ENCODE measurements at places on chromosomes 11 and 22. TPM values are rescaled to one million over a fixed set of nuclear protein-coding genes. Genes with fewer than 3 reads are reported as not detected.

RIMBP3C gene
- 0.14 TPM for total RNA-seq

BIK gene
- not detected for total RNA-seq

NADSYN1 gene
- total RNA-seq: 68.0 TPM

CCDC81 gene
- 2.0 TPM for total RNA-seq

HORMAD2 gene
- not detected for total RNA-seq

CRYBA4 gene
- total RNA-seq: not detected

OR52I2 gene
- total RNA-seq: not detected

DNA sequence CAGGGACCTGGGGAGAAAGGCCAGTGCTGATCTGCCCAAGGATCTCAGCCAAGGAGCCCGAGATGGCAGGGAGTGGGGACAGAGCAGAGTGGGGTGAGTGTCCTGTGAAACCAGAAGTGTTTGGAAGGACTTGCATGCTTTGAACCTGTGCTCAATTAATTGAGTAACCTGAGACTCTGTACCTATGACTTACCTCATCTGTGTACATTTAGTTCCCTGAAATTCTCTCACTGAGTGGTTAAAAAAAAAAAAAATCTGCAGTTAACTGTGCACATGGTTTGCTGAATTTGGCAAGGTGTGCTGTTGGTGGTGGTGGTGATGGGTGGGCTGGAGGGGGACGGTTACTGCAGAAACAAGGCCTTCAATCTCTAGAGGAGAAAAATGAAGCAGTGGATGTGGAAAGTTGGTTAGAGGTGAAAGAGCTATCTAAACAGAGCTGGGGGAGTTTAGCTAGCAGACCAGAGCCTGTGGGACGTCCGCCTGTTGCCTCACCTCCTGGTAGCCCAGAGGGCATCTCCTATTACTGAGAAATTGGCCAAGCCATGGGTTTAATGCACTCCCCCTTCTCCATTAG is 8.3 kb upstream of the SORL1-AS1 start:
- DNase-seq: no peak

GRCh38 chr11:16352707-16353106 is 3.6 kb downstream of the SOX6 start:
- DNase-seq: no peak

DNA sequence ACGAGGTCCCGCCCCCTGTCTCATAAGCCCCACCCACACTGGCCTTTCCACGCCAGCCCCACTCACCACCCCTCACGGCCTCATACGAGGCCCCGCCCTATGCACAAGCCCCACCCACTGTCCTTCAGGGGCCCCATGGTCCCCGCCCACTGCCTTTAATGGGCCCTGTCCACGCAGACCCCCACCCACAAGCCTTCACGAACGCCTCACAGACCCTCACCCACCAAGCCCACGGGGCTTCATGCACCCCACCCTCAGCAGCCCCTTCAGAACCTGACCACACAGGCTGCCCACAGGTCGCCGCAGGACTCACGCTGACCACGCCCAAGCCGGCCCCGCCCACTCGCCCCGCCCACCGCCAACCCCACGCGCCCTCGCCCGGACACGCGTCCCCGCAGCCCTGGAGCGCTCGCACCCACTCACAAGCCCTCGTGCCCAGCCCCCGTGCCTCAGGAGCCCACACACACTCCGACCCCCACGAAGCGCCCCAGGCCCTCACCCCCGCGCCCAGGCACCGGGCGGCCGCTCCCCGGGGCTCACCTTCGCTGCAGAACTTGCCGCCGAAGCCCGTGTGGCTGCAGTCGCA is 10.5 kb downstream of the NRXN2 start:
- DNase-seq: no peak

DNA sequence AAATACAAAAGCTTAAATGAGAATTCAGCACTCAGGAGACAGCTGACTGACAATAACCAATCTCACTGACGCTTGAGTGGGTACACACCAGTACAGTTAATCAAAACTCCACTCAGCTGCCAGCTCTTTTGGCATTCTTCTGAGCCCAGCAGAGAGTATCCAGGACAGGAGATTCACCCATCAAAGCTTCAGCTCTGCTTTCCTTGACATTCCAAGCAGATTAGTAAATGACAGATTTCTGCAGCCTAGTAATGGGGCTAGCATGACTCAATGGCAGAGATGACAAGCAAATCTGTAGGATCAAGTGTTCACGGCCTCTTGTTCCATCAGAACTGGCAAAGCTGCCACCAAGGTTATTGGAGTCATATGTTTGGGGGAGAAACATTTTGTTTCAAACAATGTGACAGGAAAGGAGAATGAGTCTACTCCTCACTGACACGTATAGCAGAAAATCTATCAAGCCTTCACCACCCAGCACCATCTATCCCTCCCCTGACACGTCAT is 420.0 kb downstream of the DYNC2H1 start:
- DNase-seq: no peak

DNA sequence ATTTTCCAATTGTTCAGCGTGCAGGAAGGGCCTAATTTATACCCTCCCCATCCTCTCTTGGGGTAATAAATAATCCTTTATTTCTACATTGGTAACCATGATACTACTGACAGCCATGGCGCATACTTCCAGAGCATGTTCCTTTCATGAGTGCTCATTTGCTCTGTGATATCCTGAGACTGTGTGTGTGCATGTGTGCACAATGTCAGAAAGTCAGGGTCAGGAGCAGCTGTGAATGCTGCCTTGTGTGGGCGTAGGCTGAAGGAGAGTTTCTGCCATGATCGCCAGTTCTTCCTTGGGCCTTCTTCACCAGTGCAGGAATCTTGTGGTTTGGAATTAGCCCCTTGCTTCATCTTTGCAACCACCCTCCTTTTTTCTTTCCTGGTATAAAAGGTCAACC is 10.2 kb downstream of the TUBA8 start:
- no peak for DNase-seq

DNA sequence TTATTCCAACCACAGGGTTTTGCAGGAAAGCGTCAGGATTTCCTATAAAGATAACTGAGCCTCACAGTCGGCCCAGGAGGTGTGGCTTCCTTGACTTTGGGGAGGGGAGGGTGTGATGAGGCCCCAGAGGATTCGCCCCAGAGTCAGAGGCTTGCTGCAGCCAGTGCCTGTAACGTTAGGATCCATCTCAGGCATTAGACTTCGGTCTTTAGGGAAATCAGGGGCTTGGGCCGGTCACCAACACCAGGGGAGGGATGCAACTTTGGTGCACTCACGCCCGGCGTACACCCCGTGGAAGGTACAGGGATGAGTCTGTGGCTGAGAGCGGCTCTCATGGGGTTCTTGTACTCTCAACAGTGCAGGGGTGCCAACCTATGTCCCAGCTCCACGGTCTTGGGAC is 5.7 kb upstream of the ANO1 start:
- no peak for DNase-seq

- DNase-seq: no peak
Observed at GRCh38 chr11:1964348-1964747, 17.2 kb downstream of the MRPL23 start.

- DNase-seq: no peak
Observed at GRCh38 chr11:83317757-83318690, 31.9 kb upstream of the CCDC90B start.

DNA sequence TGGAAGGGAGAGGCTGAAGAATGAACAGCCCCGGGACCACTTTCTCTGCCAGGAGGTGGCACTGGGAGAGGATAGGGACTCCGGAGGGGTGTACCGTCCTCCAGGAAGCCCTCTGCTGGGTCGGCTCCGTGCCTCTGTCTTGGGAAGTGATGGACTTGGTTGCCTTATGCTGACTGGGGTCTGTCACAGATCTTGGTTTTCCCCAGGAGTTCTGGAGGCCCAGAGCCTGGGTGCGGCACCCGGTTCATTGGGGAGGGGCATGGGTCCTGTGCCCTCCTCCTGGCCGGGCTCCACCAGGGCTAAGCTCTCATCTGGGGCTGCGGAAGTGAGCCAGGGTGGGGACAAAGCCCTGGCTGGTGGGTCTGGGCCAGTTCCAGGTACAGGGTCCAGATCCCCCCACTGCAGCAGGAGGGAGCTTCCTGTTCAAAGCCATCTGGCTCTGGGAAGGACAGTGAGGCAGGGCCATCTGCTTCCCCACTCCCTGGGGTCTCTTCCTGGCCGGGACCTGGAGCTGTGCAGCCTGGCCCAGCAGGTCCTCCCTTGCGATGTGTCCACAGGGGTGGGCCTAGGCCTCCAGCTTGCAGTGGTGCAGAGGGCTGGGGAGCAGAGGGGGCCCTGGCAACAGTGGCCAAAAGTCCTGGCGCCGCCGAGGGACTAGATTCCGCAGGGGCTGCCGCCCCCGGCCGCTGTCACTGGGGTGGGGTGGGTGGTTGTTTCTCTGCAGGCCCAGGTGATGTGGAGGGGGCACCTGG is 1.1 kb upstream of the AP2A2 start:
- no peak for DNase-seq

- DNase-seq: peak; percentile 80
Observed at GRCh38 chr11:73323464-73323863, 15.4 kb downstream of the ARHGEF17 start.

DNA sequence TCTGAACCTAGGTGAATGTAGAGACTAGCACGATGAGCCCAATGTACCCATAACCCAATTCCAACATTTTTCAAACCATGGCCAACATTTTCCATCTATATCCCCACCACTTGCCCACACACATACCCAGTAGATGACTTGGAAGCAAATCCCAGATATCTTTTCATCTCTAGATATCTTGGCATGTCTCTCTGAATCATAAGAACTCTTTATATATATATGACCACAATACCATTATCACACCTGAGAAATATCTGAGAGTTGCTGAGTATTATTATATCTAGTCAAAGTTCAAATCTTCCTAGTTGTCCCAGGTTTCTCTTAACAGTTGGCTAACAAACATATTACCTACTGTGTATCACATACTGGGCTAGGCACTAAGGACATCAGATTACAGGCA is 37.9 kb upstream of the NFRKB start:
- DNase-seq: no peak

DNA sequence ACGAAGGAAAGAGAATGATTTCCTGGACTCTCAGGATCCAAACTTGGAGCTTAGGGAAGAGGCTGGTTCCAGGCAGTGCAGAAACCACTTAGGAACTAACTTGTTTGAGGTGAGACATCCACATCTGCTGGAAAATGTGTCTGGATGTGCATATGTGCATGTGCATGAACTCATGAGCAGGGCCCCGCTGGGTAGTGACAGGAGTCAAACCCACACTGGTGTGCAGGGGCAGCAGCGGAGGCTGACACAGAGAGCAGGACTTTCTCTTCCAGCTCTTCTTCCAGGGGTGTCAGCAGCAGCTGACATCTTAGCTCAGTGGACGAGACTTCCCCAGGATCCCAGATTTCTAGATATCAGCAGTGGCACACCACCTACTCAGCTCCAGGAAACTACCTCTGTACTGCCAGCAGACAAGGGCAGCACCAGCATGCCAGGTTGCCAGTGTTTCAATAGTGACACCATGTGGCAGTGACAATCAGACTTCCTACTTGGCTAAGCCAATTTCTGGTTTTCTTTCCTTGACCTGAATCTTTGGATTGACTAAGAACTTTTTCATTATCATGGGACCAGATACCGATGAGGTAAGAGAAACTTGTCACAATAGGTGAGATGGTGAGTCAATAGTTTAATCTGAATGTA is 227.5 kb upstream of the ZC3H12C start:
- no peak for DNase-seq

- DNase-seq: no peak
Observed at GRCh38 chr11:103499710-103500340, 390.6 kb downstream of the DYNC2H1 start.

- DNase-seq: no peak
Observed at GRCh38 chr11:44456544-44457300, 108.7 kb upstream of the CD82 start.

DNA sequence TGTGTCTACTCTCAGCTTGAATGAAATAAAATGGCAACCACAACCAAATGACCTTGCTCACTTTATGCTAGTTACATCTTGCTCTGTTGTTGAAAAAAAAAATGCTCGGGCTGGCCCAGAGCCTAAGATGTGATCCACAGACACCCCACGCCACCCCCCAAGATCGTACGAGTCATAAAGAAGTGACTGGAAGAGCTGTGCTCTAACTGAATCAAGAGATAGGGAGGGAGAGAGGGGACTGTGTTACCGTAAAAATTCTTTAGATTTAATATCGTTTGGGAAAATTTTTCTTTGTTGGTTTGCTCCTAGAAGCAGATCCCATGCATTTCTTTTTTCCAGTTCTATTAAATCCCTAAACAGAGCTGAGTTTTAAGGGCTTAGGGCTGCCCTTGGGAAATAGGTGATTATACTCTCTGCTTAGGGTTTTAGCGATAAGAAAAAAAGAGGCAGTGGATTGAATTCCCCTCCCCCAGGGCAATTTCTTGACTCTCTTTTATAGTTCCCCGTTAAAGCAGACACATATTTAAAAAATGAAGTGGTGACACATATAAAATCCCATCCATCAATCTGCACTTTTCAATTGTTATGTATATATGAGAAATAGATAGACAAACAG is 14.5 kb downstream of the MAML2 start:
- DNase-seq: no peak

DNA sequence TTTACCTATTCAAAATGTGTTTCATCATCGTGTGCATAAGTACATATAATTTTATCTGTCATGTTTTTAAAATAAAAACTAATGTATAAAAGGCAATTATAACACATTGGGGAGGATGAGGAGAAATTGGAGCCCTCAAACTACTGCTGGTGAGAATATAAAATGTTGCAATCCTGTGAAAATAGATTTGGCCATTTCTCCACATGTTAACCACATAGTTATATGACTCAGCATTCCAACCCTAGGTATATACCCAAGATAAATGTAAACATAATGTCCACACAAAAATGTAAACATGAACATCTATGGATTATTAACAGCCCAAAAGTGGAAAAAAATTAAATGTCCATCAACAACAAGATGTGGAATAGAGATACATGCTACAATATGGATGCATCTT is 928.0 kb upstream of the FAT3 start:
- DNase-seq: no peak

DNA sequence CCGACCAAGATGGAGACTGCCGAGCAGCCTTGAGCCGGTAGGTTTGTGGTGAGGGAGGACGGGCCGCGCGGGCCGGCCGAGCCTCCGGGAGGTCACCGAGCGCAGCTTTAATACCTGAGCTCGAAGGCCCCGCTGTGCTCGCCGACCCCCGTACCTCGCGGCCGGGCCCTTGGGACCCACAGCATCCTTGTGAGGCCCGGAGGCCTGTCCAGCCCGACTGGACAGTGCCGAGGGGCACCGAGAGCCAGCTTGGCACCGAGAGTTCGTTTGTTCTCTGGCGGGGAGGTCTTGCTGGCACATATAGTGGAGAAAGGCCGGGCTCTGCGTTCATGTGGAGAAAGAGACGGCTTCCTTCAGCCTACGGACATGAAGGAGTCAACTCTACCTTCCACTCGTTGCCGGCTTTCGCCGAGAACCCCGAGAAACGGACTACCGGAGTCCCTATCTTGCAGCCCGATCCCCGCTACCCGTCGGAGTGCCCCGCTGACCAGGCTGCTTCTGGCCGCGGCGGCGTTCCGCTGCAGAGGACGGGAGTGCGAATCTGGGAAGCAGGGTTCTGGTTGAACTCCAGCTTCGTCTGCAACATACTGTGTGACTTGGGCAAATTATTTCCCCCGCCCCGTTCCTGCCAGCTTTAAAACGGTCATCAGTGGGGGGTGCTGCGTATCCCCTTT is 349 bp downstream of the TSSC4 start:
- DNase-seq: no peak
